ENCODE measurements at places on chromosomes 7 and 10.
A peak's percentile ranks its signal among the peaks of the same experiment; 100 is the strongest.

- DNase-seq: no peak
These were observed 48.8 kb upstream of the CARD11 start for GRCh38 chr7:3092468-3092867.

GRCh38 chr10:53102424-53102823 is 329.8 kb upstream of the MBL2 start:
- no peak for DNase-seq

- DNase-seq: peak; percentile 38
These were observed 620.0 kb downstream of the CNTNAP2 start for GRCh38 chr7:146736446-146737190.

- peak; percentile 67 for DNase-seq
These were observed 1.4 kb downstream of the GARS1 start for GRCh38 chr7:30596014-30596641.

GRCh38 chr7:1432411-1433082 is 26.7 kb downstream of the MICALL2 start:
- peak; percentile 37 for DNase-seq

DNA sequence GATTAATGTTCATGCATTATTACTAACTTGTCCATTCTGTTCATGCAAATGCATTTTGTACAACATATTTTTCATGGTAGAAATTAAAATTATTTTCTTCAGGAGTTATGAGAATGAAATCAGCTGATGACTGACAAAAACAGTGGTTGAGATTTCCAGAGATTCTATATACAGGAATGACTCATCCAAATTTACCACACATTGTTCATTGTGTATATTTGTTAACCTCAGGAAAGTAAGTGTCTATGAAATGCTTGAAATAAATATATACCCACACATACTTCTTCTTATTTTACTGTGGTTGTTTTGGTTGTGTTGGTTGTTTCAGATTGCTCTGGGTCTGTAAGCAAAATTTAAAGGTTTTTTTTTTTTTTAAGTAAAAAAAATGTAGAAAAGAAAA is 108.1 kb upstream of the SP8 start:
- DNase-seq: no peak

- DNase-seq: no peak
These were observed 95.6 kb downstream of the KMT2C start for GRCh38 chr7:152340161-152340560.

DNA sequence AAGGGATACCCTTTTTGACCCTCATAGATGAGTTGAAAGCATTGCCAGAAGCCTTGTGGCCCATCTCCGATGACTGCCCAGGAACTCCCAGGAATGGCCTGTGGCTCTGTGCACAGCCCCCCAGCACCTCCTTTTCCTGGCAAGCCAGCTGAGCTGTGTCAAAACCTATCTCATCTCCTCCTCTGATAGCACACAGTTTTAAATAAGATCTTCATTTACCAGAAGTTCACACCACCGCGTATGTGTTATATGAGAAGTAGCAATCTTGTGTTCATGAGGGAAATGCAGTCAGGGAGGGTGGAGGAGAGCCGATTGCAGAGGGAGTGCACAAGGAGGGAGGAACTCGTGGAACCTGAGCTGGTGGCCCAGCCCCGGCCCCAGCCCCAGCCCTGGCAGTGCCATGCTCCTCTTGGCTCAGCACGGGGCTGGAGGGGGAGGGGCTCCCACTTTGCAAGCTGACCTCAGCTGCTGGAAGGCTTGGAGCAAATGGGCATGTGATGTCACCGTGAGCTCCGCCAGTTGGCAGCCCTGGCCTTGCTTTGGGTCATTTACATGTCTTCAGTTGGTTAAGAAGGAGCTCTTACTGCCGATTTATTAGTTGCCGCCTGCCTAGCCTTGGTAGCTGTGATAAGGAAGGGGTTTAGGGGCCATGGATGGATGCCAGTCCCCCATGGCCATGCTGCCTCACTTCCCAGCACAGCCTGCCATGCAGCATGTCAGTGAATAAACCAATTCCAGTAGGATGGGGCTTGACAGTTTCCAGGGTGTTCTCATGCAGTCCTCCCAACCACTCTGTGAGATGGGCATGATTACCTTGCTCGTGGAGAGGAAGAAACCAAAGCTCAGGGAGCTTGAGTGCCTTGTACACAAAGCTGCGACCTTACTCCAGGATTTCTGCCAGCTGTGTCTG is 20.0 kb downstream of the UNC5B start:
- no peak for DNase-seq

All from RKO (cell line).